Fibroblast of lung (primary cell): ENCODE measurements at places on chromosomes 2 and 18. TPM values are rescaled to one million over a fixed set of nuclear protein-coding genes. Genes with fewer than 3 reads are reported as not detected.

The C2orf78 gene
- not detected in 2 replicates for total RNA-seq

The FOXD4L1 gene
- 0.17 and 0.26 TPM in 2 replicates for total RNA-seq

GRCh38 chr2:104476563-104476988, 377.3 kb upstream of the POU3F3 start:
- H3K27me3 ChIP-seq, result no peaks in the 10 kb centered on the region
- no peaks in the 10 kb centered on the region for H3K4me1 ChIP-seq
- H3K36me3 ChIP-seq, result no peaks in the 10 kb centered on the region
- no peak overlapping the region for H3K27ac ChIP-seq
- no peak for DNase-seq

GRCh38 chr18:420661-421246, 79.7 kb downstream of the COLEC12 start:
- H3K36me3 ChIP-seq, result no peaks in the 10 kb centered on the region
- H3K27me3 ChIP-seq, result no peaks in the 10 kb centered on the region
- H3K27ac ChIP-seq, result peak overlapping the region; percentile 14
- no peak overlapping the region for H3K4me3 ChIP-seq
- peaks cover 15% of the 10 kb centered on the region for H3K4me1 ChIP-seq
- DNase-seq, result no peak

GRCh38 chr18:23539296-23539695, 36.0 kb downstream of the RMC1 start:
- peaks cover 14% of the 10 kb centered on the region for H3K36me3 ChIP-seq
- H3K27ac ChIP-seq, result no peak overlapping the region

- H3K4me1 ChIP-seq, result peaks cover 20% of the 10 kb centered on the region
- H3K27ac ChIP-seq, result no peak overlapping the region
- no peak for DNase-seq
- H3K4me3 ChIP-seq, result no peak overlapping the region
Observed at GRCh38 chr2:205658572-205658971, 23.7 kb upstream of the NRP2 start.
